ENCODE measurements at places on chromosomes 16 and 17. TPM values are rescaled to one million over a fixed set of nuclear protein-coding genes. Genes with fewer than 3 reads are reported as not detected.

Gene CAPNS2
- 21.4 TPM for total RNA-seq

GRCh38 chr16:64974381-64974780 is 147.5 kb downstream of the CDH11 start:
- no peak for DNase-seq

GRCh38 chr16:27408602-27409031 is 6.6 kb downstream of the IL21R start:
- no peak for DNase-seq

Gene HBA2
- total RNA-seq: 7,657 TPM

GRCh38 chr16:65038100-65038499 is 83.8 kb downstream of the CDH11 start:
- peak; percentile 84 for DNase-seq

- no peak for DNase-seq
These were observed 9.8 kb upstream of the CBFB start for GRCh38 chr16:67019171-67019570.

DNA sequence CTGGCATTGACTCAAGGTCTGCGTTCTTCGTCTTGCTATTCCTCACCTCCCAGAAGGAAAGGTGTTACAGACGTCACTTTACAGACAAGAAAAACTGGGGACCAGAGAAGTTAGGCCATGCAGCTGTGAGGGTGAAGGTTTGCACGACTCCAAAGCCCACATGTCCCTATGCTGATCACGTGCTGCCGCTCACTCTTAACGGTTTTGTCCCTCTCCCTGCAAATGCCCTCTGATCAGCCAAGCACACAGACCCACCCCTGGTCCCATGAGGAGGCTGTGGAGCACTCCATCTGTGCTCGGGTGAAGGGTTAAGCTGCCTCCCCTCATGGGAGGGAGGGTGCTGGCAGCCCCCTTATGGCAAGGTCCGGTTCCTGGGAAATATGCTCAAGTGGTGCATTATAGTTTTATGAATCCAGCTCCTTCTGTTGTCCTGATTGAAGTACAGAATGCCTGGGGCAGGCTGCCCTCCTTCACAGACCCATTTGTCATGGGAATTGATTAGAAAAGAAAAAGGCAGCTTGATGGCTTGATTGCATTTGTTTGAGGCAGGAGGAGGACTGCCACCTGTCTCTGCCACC is 18.8 kb downstream of the CCDC182 start:
- DNase-seq: no peak

DNA sequence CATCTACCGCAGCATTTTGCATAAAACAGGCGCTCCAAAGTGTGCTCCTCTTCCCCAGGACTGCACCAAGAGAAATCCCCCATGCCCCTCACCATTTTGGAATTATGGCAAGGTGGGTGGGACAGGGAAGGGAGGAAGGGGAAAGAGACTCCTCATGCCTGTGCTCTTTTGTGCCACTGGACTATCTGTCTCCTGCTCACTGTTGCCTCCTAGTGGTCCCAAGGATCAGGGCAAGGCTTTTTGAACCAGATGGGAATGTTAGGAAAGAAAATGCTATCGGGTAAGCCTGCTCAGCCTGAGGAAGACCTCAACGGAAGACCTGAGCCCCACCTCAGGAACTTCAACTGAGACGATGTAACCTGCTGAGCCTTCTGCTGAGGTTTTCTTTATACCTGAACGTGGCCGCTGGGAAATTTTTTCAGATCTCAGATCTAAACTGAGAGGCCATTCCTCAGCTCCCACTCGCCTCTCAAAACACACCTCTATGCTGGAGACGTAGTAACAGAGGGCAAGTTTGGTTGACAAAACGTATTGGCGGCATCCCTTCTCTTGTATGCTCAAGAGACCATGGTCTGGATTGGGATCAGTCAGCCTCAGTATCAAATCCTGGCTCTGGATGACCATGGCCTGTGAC is 58.3 kb downstream of the SPACA3 start:
- no peak for DNase-seq

GRCh38 chr17:82408288-82408937 is 9.7 kb upstream of the HEXD start:
- DNase-seq: no peak
